ENCODE measurements at places on chromosomes 3 and 15. TPM values are rescaled to one million over a fixed set of nuclear protein-coding genes. Genes with fewer than 3 reads are reported as not detected.

Gene RASL12
- total RNA-seq: 56.3 TPM

Gene ZNF80
- 0.62 TPM for total RNA-seq

Gene PLSCR2
- 0.51 TPM for total RNA-seq

Gene GOLGA8J
- not detected for total RNA-seq

Gene TM6SF1
- 4.7 TPM for total RNA-seq

Gene THRB
- 13.0 TPM for total RNA-seq

Gene FMN1
- 7.1 TPM for total RNA-seq

Gene GOLGA8T
- total RNA-seq: not detected

Gene SCN11A
- 1.7 TPM for total RNA-seq

Gene LRRC3B
- total RNA-seq: 0.09 TPM

Gene PGBD4
- total RNA-seq: 1.2 TPM

Gene MKRN2OS
- total RNA-seq: 2.7 TPM

Gene IMPG2
- 0.23 TPM for total RNA-seq

Gene GOLGA8R
- 3.7 TPM for total RNA-seq

Gene NRROS
- total RNA-seq: 2.0 TPM

Gene LSMEM2
- not detected for total RNA-seq

Gene GP5
- not detected for total RNA-seq

Gene SNURF
- 6.9 TPM for total RNA-seq

Gene ZNF502
- 6.5 TPM for total RNA-seq

Gene COMMD4
- 116 TPM for total RNA-seq

Gene RASGRP1
- total RNA-seq: 7.6 TPM

Gene TNFSF10
- total RNA-seq: 70.6 TPM

Gene MST1R
- total RNA-seq: 1.5 TPM

Gene PSMA4
- total RNA-seq: 174 TPM

Gene STAB1
- 21.8 TPM for total RNA-seq

Gene GPR27
- 11.2 TPM for total RNA-seq

Gene SPATA12
- total RNA-seq: not detected

Gene OSBPL10
- 127 TPM for total RNA-seq

Gene SMAD6
- total RNA-seq: 14.8 TPM

Gene CLDN18
- not detected for total RNA-seq

Gene PIGZ
- total RNA-seq: 11.3 TPM

Gene CD276
- total RNA-seq: 75.0 TPM

Gene MRPS11
- 35.7 TPM for total RNA-seq

Gene DUOX2
- total RNA-seq: 2.5 TPM

Gene SNX22
- 15.9 TPM for total RNA-seq

Gene DPPA2
- total RNA-seq: not detected

Gene SST
- not detected for total RNA-seq

Gene AMIGO3
- total RNA-seq: 12.4 TPM

Gene MCTP2
- 25.4 TPM for total RNA-seq

Gene GASK1A
- total RNA-seq: 17.5 TPM

Gene PPP1R14D
- not detected for total RNA-seq

Gene MYNN
- 13.5 TPM for total RNA-seq

Gene IQCH
- total RNA-seq: 5.8 TPM

Gene GOLGA6A
- total RNA-seq: not detected

Gene CHRNA7
- 9.3 TPM for total RNA-seq

Gene TGM4
- total RNA-seq: 2,264 TPM

Gene SEMA5B
- 0.09 TPM for total RNA-seq

Gene PPARG
- total RNA-seq: 7.0 TPM

Gene ERICH6
- total RNA-seq: 0.57 TPM

Gene GRIP2
- total RNA-seq: 0.27 TPM

All from prostate gland (tissue), 2 donors.